ENCODE measurements at places on chromosomes 7 and 10.

GRCh38 chr10:122499012-122499411 lies 37.7 kb downstream of the HTRA1 start:
- DNase-seq = no peak

DNA sequence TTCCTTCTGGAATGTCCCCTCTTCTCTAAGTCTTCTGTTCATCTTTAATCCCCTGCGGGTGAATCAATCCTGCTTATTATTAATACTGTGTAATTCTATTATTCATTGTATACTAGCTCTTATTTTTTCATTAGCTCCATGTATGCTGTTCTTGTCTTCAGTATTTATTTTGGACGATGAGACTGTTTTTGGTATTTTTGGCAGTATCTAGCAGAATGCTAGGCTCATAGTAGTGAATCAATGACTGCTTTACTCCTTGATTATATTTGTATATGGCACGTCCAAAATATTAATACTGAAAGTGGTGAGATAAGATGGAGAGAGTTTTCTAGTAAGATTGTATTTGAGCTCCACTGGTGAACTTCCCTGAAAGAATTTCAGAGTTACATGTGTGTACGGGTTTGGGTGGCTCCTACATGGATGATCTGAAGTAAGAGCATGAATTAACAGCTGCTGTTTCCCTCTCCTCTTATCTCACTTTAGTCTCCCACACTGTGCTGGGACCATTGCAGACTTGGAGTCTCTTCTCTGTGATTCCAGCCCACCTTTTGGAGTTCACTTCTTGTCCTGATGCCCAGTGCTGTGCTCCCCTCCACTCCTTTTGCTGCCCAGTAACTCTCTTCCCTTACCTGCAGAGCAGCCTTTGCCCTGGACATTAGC lies 226.0 kb downstream of the CDK14 start:
- DNase-seq = no peak

DNA sequence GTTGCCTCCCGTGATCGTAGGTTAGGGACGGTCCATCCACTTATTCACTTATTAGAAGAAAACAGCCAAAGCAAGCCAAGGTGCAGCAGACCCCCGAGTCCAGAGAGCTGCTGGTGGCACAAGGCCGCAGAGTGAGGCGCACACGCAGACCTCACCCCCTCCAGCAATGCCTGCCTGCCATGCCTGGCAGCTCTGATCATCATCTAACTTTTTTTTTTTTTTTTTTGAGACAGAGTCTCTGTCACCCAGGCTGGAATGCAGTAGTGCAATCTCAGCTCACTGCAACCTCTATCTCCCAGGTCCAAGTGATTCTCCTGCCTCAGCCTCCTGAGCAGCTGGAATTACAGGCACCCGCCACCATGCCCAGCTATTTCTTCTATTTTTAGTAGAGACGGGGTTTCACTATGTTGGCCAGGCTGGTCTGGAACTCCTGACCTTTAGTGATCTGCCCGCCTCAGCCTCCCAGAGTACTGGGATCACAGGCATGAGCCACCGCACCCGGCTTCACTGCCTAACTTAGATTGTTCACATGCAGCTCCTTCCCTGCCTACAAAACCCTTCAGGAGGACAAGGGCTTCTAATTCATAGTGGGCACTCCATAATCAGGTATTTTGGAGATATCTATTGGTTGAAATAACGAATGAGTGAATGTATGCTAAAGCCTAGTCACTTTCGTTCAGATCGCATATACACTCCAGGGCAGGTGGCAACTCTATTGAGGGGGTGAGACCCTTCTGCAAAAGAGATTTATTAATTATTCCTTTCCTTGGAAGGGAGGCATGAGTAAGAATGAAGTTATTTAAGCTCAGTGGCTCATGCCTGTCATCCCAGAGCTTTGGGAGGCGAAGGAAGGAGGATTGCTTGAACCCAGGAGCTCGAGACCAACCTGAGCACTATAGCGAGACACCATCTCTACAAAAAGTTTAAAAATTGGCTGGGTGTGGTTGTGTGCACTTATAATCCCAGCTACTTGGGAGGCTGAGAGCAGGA lies 15.9 kb downstream of the TRIM56 start:
- DNase-seq = no peak

GRCh38 chr10:22552888-22553378 lies 161.4 kb downstream of the PIP4K2A start:
- no peak for DNase-seq

Data from activated CD8-positive, alpha-beta memory T cell treated with anti-CD3 and anti-CD28 coated beads, Interleukin-2, amount 50 U/mL, for 4 hours (primary cell).